ENCODE measurements at places on chromosomes 5 and 9.

- no peak for DNase-seq
Measured at GRCh38 chr5:74633695-74634094, 6.8 kb downstream of the ENC1 start.

DNA sequence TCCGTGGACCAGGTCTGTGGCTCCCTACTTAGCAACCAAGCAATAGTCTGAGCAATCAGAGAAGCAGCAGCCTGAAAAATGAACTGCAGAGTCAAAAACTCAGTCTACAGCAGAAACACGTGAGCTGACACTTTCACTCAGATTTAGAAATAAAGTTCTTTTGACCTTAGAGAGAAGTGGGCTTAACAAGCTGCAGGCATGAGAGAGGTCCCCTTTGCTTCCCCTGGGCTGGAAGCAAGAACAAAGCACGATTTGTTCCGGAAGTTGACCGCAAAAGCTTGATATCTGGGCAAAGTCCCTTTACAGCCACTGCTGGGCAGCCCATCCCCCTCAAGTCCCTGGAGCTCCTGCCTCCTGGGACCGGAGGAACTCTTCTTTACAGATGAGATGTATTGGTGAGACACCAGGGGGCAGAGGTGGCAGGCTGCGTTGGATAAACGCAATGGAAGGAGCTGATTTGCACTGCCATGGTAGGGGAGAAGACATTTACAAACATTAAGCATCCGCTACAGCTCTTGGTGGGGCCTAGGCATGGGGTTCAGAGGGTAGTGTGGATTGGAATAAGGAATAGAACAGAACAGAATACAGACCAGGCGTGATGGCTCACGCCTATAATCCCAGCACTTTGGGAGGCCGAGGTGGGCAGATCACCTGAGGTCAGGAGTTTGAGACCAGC, 5.8 kb upstream of the SOWAHA start:
- DNase-seq: no peak

DNA sequence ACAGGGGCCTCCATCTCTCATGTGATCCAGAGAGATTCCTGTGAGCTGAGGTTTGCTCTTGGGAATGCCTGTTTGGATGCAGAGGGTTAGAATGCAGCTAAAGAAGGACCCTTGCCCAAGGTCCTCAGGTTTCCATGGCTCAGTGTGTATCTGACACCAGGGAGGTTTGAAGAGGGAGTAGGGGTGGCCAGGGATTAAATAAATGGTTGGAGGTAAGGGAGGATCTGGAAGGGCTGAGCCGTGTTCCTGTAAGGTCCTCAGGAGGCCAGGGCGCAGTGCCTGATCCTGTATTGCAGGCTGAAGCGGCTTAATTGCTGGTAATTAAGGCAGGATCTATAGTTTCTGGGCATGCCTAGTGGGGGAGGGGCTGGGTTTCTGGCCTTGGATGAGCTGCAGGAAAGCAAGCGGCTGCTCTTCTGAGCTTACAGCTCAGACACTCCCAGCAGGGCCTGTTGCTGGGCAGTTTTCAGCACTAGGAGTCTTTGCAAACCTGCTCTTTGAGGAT, 41.5 kb upstream of the MAP1B start:
- no peak for DNase-seq

DNA sequence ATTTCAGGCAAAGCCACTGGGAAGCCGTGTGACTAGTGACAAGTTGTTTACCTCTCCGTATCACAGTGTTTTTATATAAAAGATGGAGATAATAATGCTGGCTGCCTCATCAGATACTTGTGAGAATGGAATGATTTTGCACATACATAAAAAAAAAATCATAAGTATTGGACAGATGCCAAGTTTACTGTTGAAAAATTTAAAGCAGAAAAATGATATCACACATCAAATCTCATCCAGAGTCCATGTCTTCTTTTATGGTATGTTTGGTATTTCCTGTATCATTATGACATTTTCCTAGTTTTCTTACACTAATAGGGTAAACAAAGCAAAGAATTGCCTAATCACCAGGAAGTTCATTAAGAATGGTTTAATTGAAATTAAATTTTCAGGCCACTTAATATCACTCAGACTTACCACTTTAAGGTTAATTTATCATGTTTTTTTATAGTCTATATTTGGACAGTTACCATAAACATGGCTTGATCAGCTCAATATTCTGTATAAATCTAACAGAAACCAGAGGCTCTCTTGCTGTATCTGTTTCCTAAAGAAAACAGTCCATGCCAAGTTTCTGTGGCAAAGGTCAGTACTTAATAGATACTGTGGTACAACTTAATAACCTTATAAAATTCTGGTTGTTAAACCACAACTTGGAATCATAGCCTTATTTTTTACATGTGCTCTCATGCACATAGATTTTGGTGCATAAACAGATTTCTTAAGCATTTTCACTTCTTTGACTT, 656.5 kb upstream of the RIOK2 start:
- DNase-seq: no peak

DNA sequence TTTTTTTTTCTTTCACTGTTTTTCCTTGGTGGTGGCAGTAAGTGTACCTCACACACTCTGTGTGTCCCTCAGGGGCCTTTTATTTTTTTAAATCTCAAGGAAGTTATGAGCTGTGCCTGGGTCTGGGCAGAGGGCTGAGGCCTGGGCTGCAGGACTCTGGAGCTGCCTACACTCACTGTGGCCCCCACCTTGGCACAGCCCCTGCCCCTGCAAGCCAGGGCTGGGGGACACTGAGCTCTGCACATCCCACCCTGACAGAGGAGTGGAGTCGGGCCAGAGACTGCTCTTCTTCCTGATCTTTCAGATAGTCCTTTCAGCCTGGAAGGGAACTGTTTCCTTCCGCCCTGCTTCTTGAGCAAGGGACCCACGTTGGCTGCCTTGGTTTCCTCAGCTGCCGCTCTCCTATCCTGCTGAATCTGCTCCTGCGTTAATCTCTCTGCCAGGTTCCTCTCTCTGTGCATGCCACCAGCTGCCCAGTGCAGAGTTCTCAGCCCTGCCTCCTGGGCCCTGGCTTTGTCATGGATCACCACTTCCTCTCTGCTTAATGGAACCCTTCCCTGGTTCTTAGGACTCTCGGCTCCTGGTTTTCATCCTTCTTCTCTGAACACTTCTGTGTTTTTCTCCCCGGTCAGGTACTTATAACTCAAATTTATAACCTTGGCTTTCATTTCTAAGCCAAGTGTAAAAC, 502.3 kb downstream of the DIRAS2 start:
- no peak for DNase-seq

DNA sequence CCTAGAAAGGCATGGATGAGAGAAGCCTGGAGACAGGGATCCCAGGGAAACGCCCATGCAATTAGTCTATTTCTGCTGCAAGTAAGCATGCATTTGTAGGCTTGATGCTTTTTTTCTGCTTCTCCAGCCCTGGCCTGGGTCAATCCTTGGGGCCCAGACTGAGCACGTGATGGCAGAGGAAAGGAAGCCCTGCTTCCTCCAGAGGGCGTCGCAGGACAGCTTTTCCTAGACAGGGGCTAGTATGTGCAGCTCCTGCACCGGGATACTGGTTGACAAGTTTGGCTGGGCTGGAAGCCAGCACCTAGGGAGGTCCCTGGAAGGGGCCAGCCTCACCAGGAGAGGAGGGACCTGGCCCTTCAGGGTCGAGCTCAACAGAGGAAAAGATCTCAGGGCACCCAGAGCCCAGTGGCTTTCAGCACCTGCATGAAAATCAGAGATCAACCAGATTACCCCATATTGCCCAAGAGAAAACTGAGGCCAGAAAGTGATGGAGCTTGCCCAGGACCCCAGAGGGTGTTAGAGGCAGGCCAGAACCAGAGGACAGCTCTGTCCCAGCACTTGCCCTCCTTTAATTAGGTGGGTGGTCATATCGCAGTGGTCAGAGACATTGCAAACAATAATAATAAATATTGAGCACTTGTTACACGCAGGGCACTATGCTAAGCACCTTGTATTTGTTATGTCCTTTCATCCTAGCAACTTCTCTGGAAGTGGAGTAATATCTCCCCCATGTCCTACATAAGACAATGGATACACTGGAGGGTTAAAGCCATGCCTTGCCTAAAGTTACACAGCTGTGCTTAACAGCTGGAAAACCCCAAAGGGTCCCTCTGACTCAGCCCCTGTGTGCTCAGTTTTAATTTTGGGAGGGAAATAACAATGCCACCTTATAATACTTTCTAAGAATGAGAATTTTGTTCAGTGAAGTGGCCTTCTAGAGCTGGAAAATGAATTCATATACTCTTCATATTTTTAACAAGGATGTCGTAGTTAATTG, 67.1 kb downstream of the KLF4 start:
- no peak for DNase-seq

GRCh38 chr9:114031037-114031630, 47.0 kb downstream of the AMBP start:
- no peak for DNase-seq

GRCh38 chr9:2082772-2083171, 67.6 kb downstream of the SMARCA2 start:
- DNase-seq: no peak

- no peak for DNase-seq
Measured at GRCh38 chr9:18748251-18748701, 274.3 kb downstream of the ADAMTSL1 start.

DNA sequence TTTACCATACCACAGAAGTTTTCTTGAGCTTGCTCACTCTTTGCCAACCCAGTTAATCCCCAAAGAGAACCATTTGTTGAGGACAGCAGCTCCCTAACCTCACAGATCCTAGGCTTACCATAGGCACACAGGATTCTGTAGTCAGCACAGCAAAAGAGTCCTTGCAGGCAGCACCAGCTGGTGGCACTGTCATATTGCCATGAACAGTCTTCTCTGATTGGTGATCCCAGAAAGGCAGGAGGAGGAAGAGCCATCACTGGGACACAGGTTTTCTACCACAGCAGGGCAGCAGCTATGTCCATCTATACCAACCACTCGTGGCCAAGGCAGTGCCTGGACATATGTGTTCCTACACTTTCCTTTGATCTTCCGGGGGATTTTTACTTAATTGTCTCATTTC, 297.1 kb upstream of the CD180 start:
- DNase-seq: no peak

- no peak for DNase-seq
Measured at GRCh38 chr5:143448518-143448917, 45.0 kb upstream of the NR3C1 start.

DNA sequence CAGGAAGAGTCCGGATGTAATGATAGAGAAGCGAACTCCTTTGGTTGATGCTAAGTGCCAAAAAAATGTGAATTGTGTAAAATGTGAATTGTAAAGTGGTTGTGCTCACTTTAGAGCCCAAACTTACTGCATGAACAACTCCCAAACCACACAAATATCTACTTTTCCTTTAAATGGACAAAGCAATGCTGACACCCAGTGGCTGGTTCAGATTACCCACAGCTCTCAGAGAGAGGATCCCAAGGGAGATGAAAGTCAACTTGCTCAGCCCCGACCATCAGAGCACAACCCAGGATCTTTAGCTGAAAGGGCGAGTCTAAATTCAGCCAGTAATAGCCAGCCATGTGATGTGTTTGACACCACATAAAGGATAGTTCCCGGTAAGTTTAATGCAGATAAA, 133.7 kb downstream of the NMUR2 start:
- DNase-seq: no peak

GRCh38 chr5:32193591-32193990, 19.5 kb upstream of the GOLPH3 start:
- no peak for DNase-seq

GRCh38 chr5:175690025-175690424, 32.2 kb downstream of the HRH2 start:
- DNase-seq: no peak

- no peak for DNase-seq
Measured at GRCh38 chr5:90949469-90950358, 391.1 kb downstream of the ADGRV1 start.

DNA sequence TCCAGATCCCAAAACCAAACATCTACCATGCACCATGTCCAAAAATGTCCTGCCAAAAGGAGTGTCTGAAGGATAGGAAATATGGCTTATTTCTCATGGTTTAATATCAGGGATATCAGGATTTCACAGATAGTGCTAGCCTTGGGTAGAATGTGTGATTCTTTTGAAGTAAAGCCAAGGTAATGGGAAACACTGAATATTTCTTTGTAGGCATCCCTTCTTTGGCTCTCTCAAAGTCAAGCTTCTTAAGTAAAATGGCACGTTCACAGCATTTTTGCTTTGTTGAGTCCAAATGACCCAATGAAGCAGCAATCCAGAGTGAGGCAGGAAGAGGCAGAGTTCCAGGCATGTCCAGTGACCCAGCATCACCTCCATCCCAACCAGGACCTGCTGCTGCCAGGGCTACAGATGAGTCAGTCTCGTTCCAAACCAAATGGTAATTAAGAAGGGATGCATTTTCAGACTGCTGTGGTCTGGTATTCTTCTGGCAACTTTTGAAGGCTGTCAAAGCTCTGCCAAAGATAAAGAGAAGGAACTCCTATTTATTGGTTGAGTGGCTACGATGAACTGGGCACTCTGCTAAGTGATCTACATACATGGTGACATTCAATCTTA, 678.8 kb upstream of the KLF4 start:
- DNase-seq: no peak

GRCh38 chr9:89234205-89235067, 55.8 kb upstream of the SHC3 start:
- DNase-seq: peak; percentile 68

GRCh38 chr5:169229342-169229892, 71.5 kb downstream of the SLIT3 start:
- DNase-seq: no peak

DNA sequence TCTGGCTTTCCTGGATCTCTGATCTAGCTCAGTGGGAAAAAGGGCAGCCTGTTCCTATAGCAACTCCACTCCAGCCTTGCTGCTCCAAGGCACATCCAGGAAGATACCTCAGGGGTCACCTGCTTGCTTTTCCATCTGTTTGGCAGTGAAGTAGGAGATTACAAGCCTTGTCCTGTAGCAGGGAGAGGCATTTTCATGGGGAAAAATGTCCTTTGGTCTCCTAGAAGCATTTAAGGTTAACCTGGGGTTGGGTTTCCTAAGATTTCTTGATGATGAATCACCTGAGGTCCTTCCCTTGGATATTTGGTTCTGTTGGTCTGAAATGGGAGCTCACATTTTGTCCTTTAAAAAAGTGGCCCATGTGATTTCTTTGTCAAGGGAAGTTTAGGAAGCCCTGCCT, 1.5 kb upstream of the TMEM174 start:
- DNase-seq: no peak

GRCh38 chr9:84945878-84946538, 276.5 kb downstream of the NTRK2 start:
- no peak for DNase-seq

DNA sequence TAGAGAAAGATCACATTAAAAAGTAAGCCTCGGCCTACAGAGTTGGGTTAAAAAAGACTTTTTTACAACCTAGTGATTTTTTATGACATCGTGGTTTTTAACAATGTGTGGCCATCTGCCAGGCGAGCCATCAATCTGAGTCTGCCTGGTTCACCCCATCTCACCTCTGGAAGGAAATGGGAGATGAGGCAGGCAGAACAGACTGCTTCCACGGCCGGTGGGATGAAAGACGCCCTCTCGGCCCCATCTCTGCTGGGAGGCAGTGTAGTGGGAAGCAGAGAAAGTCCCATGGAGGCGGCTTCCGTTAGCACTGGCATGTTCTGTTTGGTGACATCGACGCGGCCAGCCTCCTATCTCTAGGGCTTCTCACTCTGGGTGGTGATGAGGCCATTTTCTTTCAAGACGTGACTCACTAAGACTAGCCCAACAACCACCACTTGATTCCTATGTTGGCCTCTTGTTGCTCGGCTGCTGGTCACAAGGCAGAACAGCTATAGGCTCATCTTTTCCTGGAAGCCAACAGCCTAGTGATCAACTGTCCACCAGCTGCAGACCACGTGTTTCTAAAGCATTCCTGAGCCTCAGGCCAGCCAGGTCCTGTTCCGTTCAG, 132.4 kb upstream of the OTULINL start:
- DNase-seq: no peak

GRCh38 chr9:96449523-96449844, 485 bp upstream of the HABP4 start:
- DNase-seq: no peak

All from activated CD8-positive, alpha-beta memory T cell treated with anti-CD3 and anti-CD28 coated beads for 24 hours (primary cell).